CD4-positive, alpha-beta T cell treated with Interferon alpha-2 for 1 hour (primary cell): ENCODE measurements at places on chromosomes 1 and 21.

DNA sequence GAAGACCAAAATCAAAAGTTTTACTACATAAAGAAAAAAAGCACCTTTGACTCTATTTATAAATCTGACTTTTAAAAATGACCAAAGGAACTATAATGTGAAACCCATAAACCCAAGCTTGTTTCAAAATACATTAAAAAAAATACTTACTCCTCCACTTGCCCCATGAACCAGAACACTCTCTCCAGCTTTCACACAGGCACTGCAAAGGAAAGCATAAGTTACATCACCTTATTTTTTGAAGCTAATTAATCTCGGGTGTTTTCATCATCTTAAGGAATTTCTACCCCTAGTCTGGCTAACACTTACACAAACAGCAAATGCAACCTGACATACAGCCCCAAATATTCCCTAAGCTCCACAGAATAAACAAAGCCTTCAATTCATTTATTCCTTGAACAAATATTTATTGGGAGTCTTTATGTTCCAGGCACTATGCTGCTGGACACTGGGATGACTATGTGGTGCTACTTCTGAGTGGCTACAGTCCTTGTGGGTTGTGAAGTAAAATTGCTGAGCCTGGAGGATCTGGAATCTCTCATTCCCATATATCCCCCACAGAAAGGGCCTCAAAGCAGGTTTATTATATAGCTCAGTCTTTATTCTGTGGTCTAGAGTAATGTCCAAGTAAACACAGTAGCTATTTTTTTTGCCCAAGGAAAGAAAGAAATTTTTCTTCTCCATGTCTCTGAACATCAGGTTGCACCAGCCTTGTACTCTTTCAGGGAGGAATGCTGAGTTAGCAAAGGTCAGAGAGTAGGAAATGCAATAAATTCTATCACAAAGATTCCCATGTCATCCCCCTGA is 18.2 kb downstream of the CRYZ start:
- no peak for DNase-seq

DNA sequence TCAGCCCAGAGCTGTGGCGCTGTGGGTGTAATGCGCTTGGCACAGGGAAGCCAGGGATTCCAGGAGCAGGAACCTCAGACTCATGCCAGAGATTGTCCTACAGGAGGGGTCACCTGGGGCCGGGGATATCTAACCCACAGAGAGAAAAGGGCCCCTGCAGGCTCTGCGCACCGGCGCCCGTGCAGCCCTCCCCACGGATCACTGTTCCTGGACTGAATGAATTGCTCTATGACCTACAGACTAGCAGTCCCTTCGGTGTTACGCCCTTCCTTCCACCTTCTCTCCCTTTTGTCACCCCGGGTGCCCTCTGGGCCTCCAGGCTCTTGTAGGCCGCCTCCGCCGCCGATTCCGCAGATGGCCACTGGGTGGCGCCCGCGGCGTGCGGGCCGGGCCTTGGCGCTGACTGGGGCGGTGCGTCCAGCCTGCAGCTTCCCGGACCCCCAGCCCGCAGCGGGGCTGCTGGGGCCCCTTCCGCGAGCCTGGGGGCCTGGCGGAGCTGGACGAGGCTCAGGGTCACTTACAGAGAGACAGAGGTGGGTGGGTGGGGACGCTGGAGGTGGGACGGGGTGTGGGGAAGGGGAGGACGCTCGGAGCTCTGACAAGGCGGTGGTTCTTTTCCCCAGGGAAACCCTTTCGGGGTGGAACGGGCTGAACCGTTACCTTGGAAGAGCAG is 101.3 kb downstream of the IER5 start:
- peak; percentile 60 for DNase-seq

DNA sequence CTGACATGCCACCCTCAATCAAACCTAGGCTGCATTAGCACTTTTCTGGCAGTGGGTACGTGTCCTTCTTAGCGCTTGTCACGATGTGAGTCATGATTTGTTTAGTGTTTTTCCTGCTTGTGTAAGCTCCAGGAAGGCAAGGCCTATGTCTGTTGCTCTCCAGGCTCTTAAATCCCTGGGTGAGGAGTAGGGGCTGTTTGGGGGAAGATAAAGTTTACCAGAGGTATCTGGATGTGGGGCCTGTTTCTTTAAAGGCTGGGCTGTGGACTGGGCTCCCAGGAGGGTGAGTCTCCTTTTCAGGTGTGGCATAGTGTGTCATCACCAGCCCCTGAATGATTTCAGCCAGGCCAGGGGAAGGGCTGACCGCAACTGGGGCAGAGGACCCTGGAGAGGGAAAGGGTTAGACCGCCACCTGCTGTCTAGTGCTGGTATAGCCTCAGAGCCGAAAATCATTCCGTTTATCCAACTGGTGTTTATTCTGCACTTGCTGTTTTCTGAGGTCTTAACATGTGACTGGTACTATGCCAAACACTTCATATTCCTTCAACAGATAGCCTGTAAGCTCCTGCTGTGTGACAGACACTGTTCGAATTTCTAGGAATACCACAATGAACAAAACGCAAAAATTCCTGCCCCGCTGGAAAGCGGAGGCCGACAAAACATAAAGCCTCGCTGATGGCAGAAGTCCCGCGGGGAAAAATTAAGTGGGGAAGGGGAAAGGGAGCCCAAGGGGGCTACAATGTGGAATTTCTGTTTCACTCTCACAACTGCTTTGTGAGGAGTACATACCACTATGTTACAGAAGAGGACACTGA is 9.7 kb downstream of the SERINC2 start:
- peak; percentile 65 for DNase-seq

DNA sequence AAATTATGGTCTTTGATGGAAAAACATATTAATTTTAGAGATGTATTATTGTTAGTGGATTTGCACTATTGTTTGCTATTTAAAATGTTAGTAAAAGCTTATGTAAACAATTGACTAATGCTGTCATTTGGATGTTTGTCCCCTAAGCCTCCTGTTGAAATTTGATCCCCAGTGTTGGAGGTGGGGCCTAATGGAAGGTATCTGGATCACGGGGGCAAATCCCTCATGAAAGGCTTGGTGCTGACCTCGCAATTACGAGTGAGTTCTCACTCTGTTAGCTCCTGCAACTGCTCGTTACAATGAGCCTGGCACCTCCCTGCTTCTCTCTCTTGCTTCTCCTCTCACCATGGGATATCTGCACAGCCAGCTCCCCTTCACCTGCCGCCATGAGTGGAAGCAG is 14.3 kb downstream of the TMEM35B start:
- no peak for DNase-seq

- no peak for DNase-seq
These were observed 290.9 kb downstream of the HHIPL2 start for GRCh38 chr1:222257027-222257426.
